ENCODE measurements at places on chromosomes 12 and 14.

DNA sequence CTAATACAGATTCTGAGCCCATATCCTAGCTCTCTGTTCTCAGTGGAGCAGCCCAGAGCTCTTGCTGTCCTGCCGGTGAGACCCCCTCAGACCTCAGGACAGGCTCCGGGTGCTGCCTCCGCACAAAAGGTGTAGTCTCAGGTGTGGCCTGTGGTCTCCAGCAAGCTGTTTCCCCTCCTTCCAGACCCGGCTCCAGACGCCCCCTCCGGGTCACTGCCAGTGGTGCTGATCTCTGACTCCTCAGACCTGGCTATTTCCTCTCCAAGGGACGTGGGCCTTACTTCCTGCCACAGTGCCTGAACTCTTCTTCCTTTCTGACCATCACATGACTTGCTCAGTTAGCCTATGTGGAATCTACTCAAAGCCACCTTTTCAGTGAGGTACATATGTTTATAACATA is 337.5 kb downstream of the GLT1D1 start:
- no peak for DNase-seq

DNA sequence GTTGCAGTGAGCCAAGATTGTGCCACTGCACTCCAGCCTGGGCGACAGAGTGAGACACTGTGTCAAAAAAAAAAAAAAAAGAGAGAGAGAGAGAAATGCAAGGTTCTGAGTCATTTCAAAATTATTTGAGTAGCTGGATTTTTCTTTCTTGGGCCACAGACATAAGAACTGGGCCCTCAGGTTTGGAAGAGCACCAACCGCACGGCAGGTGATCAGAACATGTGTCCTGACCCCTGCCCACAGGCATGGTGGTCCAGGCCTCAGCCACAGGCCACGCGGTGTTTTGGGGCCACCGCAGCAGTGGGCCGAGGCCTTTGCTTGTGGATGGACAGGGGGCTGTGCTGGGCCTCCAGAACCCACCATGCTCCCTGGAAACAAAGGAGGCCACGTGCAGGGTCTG is 126.7 kb downstream of the CALM1 start:
- no peak for DNase-seq

GRCh38 chr12:121537814-121538698 is 42.8 kb downstream of the KDM2B start:
- no peak for DNase-seq

GRCh38 chr12:19915392-19916195 is 452.7 kb upstream of the PDE3A start:
- DNase-seq: peak; percentile 32

- DNase-seq: no peak
These were observed 78.4 kb downstream of the FGD4 start for GRCh38 chr12:32477714-32478113.

GRCh38 chr12:120230326-120230973 is 29.5 kb upstream of the RPLP0 start:
- DNase-seq: no peak

DNA sequence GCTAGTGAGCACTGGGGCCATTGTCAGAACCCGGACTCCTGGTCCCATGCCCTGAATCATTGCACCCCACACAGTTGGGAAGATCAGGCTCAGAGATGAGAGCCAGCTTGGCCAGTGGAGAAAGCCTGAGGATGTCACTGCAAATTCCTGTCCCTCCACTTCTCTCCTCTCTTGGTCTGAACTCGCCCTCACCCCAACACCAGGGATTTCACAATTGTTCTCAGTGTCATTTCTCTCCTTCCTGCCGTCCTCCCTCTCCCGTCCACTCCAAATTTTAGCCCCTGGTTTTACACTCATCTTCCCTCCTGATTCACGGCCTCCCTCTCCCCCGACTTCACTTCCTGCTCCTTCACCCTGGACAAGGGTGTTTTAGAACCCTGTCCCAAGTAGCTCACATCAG is 11.1 kb downstream of the KRT75 start:
- no peak for DNase-seq

GRCh38 chr12:121154793-121155375 is 22.2 kb downstream of the P2RX7 start:
- DNase-seq: no peak

DNA sequence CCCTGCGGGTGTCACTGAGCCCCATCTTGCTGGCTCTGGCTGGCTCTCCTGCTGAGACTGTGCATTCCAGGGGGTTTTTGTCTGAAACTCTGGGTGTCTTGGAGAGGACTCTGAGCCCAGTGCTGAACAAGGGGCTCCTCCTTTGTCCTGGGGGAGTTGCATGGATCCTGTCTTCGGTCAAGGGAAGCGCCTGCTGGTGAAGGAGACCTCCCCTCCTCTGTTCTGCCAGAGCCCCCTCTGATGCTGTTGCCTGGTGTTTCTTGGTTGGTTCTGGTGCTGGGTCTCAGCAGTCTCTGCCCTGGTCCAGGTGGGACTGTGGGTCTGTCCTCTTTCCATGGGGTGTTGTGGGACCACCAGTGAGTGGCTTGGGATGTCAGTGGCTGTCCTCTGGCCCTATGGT is 380.9 kb downstream of the TMEM121 start:
- no peak for DNase-seq

DNA sequence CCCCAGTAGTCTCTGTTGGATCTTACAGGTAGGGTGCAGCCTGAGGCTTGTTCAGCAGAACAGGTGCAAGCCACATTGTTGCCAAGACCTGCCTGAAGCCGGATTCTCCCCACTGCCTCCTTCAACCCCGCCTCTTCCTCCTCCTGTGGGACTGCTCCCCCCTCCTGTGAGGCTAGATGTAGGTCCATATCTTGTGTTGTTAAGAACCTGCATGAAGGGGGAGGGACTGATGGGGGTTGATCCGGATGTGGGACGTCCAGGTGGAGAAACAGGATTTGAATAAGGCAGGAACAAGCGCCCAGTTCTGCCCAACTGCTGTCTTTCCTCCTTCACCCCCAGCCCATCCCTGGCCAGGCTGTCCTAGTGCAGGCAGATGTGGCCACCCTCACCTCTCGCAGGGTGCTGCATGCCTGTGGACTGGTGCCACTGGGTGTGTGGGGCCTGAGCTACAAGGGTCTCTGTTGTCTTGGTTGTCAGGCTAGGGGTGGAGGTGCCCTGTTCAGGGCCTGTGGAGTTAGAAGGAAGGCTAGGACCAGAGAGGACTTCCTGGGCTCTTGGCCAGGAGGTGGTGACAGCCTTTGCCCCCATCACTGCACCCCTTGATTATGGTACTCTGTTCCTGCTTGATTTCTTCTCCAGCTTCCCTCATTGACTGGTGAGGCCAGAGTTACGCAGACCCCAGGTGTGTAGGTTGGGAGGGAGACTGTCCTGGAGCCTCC is 1.4 kb downstream of the NR4A1 start:
- DNase-seq: no peak

- DNase-seq: no peak
These were observed 797.4 kb downstream of the C12orf50 start for GRCh38 chr12:87231818-87232217.

GRCh38 chr14:63853831-63854293 is 1.1 kb downstream of the SYNE2 start:
- no peak for DNase-seq

GRCh38 chr12:55658635-55659391 is 22.1 kb downstream of the OR10P1 start:
- DNase-seq: no peak

GRCh38 chr12:52216807-52217206 is 16.2 kb upstream of the KRT7 start:
- DNase-seq: no peak

GRCh38 chr14:40870252-40870651 is 736.4 kb upstream of the LRFN5 start:
- DNase-seq: no peak

- DNase-seq: no peak
These were observed 97.7 kb downstream of the RMST start for GRCh38 chr12:97560350-97560749.

DNA sequence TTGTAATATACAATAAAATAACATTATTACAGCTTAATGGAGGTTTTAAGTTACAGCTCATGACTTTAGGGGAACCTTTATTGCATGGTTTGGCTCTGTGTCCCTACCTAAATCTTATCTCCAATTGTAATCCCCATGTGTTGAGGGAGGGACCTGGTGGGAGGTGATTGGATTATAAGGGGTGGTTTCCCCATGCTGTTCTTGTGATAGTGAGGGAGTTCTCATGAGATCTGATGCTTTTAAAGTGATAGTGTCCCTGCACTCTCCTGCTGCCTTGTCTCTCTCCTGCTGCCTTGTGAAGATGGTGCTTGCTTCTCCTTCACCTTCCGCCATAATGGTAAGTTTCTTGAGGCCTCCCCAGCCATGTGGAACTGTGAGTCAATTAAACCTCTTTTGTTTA is 132.1 kb upstream of the SYT1 start:
- no peak for DNase-seq

DNA sequence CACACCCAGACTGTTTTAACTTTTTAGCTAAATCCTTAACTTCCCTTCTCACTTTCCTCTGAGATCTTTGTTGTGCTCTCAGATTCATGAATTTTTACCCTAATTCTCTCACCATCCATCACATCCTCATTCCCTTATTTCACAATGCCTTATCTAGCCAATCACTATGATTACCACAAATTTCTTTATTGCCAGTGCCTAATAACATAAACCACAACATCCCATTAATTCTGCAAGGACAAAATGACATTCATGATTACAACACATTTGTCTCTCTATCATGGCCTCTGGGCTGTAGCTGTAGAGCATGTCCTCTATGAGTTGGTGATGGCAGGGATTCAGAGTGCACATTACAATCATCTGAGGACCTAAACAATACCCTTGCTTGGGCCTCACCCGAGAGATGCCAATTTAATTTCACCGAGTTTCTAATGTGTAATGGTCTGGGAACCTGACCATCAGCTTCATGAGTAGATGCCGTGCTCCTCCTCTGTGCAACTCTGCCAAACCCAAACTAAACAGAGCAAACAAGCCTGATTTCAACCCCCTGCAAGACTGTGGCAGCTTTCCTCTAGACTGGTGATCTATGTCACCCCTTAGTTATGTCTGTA is 99.3 kb downstream of the SPTSSA start:
- DNase-seq: no peak

GRCh38 chr12:124914392-124915238 is at the start of gene UBC:
Gene UBC, minus strand, starts transcription at chr12:124914650. Its CDS starts 879 bp downstream, at chr12:124913771.
- DNase-seq: no peak

- no peak for DNase-seq
These were observed 9.7 kb upstream of the ZDHHC22 start for GRCh38 chr14:77151245-77151644.

DNA sequence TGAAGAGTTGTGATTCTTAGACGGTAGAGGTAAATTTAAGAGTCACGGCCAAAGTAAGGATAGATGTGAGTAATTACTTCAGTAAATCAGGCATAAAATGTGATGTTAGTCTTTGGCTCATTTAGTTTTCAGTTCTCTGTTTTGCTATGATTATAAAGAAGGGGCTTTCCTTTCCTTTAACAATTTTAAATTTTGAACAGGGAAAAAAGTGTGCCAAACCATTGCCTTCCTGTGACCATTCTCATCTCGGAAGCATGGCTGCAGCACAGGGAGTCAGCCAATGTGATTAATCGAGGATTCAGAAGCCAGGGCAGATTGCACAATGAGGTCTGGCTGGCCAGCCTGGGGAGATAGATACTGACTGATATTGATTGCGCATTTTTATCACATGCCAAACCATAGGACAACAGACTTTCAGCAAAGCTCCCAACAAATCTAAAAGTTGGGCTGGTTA is 480.2 kb upstream of the PRICKLE1 start:
- no peak for DNase-seq

DNA sequence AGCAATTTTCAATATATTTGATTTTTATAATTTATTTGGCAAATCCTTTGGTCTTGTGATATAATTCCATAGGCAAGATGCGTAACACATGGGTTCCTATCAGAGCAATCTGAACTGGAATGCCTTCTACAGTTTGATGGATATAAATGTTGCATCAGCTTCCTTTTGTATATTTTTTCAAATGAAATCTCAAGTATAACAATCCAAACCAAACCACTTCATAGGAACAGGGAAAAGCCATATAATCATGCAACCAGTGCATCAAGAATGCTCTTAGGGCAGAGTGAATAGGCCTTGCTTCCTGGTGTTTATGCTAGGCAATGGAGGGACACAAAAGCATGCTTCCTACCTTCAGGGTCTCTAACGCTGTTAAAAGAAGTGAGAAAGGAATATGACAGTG is 34.5 kb downstream of the EFCAB11 start:
- no peak for DNase-seq

Data from NCI-H2081 treated with DMSO at 0.1 percent for 48 hours (cell line).